Natural killer cell (primary cell): ENCODE measurements at places on chromosomes 4 and X.
A peak's percentile ranks its signal among the peaks of the same experiment; 100 is the strongest.

GRCh38 chr4:87006426-87006675 lies 71.5 kb downstream of the AFF1 start:
- peak; percentile 92 for DNase-seq

DNA sequence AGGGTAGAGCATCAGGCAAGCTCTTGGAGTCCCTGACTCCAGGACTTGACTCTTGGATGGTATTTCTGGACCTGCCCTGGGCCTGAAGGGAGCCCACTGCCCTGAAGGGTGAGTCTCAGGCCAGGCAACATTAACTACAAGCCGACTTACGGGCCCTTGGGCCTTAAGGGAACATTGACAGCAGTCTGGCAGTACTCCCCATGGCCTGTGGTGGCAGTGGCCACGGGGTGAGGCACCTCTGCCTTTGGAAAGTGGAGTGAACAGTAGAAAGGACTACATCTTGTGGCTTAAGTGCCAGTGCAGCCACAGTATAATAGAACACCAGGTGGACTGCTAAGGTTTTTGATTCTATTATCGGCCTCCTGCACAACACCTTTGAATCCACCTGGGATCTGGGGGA lies 36.3 kb downstream of the SH3BGRL start:
- no peak for DNase-seq

GRCh38 chrX:30680618-30681017 lies 27.4 kb downstream of the GK start:
- DNase-seq, result no peak

DNA sequence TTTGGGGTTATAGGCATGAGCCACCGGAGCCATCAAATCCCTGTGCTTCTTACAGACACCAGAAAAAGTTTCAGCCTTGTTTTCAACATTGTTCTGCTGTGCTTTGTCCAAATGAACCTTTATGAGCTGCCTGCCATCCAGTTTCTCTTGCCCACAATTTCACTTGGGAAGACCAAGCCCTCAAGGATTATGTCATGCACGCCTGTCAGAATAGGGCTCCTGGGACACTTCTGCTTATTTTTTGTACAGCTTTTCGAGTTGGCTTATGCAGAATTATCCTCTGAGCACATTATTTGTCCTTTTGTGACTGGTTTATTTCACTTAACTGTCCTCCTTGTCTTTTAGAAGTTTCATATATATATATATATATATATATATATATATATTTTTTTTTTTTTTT lies 16.2 kb downstream of the UBE2K start:
- DNase-seq, result no peak

- DNase-seq, result no peak
These were observed 45.0 kb upstream of the MSANTD1 start for GRCh38 chr4:3203971-3204431.

DNA sequence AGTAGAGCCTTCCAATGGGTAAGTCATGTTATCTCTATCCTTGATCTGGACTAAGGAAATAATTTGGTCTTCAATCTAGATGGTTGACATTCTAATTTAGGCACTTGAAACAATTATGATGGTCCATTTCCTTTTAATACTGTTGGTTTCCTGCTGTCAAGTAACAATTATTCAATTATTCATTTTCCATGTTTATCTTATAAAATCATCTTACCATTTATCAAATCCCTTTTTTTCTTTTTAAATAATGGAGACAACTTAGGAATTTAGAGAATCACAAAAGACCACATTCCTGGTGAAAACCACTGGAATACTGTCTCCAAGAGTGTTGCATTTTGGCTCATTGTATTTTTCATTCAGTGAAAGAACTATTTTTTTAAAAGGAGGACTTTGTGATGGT lies 148.7 kb upstream of the CTSO start:
- DNase-seq, result no peak
